ENCODE measurements at places on chromosomes 3 and 15.

- no peak for DNase-seq
Observed at GRCh38 chr15:71730277-71731144, 79.8 kb upstream of the NR2E3 start.

DNA sequence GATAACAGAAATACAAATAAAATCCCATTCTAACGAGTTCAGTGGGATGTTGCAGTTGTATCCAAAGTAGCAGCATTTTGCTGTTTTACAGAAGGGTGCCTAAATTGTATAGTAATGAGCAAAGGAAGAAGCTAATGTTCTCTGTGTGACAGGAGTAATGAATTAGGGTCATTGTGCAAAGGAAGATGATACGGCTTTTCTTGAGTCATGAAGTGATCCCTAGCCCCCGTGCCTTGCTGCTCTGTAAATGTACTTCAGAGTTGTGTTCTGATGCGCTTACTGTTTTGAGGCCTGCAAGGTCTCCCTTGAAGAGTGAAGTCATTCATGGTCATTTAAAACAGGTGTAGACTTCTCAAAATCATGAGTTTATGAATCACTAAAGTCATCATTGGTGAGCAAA lies 37.9 kb downstream of the ATP1B3 start:
- no peak for DNase-seq

GRCh38 chr15:74434263-74435136 lies 742 bp upstream of the SEMA7A start:
- DNase-seq, result no peak

GRCh38 chr15:57305009-57305408 lies 71.3 kb upstream of the CGNL1 start:
- no peak for DNase-seq

DNA sequence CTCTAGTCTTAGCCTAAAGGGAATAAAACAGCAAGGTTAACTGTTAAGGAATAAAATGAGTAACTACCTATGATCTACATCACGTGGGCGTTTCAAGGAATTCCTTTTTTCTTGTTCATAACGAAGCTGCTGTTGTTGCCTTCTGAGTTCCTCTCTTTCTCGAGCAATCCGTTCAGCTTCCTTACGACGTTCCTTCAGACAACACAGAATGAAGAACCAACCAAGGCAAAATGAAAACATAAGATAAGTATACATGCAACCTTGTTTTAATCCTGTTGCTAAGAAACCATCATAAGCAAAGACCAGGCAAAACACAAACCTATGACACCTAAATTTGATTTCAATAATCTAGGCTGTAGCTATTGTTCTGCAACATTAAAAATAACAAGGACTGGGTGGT lies 44.1 kb downstream of the SLTM start:
- no peak for DNase-seq

DNA sequence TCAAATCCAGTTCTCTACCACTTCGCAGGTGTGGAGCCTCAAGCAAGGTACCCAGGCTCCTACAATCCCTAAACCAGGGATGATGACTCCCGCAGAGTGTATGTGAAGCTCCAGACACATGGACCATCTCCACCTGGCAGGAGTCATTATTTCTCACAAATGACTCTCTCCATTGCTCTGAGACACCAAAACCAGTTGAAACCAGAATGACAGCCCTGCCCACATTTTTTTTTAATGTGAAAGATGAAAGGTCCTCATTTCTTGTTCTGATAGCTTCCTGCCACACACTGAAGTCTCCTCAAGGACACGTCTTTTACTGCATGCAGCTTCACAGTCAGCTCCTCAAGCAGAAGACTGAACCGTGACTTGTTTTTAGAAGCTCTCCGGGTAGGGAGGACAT lies 61.4 kb upstream of the ZBTB38 start:
- no peak for DNase-seq

GRCh38 chr3:117567906-117568305 lies 858.3 kb downstream of the TUSC7 start:
- no peak for DNase-seq

GRCh38 chr3:14468621-14468981 lies 66.2 kb downstream of the SLC6A6 start:
- no peak for DNase-seq

DNA sequence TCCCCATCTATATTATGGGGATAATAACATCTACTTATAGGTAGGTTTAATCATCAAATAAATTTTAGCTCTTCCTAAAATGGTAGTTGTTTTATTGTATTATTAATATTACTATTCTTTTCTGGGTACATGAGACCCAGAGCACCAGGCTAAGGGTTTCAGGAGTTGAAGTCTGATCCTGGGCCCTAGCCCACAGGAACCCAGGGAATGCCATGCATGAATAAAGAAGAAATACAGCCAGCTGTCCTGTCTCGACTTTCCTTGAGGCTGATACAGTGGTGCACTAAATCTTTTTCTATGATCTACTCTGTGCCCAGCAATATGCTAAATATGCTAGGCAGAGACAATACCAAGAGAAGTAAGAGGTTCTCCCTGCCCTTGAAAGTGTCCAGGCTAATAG lies 72.1 kb upstream of the ATP2C1 start:
- DNase-seq, result no peak

DNA sequence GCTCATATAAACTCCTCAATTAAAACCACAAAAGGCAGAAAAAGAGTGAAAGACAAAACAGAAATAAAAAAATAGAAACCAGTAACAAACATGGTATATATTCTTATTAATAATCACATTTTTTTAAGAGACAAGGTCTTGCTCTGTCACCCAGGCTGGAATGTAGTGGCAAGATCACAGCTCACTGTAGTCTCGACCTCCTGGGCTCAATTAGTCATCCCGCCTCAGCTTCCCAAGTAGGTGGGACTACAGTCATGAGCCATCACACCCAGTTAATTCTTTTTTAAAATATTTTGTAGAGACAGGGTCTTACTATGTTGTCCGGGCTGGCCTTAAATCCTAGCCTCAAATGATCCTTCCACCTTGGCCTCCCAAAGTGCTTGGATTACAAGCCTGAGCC lies 37.1 kb downstream of the FAM240A start:
- DNase-seq, result no peak

- no peak for DNase-seq
Observed at GRCh38 chr3:105598042-105598796, 231.5 kb downstream of the ALCAM start.

DNA sequence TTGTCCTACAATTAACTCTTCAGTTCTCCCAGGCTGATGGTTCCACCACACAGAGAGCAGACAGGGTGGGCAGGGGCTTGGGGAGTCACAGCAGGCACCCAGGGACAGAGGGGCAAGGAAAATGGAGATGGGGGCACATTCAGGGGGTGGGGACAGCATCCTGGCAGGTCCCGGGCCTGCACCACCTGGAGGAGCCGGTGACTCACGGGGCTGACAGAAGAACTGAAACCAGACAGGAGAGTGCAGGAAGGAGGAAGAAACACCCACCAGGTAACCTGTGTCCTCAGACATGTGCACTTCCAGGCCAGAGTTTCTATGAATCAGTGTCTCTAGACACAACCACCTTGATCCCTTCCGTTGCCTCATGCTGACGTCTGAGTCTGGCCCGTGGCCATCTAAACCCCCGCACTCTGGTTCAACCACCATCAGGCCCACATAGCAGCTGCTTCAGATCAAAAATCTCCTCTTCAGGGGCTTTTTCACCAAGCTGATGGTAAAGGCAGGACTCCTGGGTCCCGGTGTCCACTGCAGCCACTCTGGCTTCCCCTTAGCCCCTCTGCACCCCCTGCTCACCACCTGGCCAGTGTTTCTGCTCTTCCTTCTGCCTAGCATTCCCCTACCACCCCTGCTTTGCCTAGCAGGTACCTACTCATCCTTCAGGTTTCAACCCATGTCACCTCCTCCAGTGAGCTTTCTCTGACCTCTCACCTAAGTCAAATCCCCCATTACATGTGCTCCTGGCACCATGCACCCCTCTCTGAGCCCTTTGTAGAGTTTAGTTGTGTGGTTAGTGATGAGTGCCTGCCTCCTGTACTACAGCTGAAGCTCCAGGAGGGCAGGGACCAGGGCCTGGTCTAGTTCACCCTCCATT lies 16.5 kb upstream of the CYP11A1 start:
- no peak for DNase-seq

- DNase-seq, result no peak
Observed at GRCh38 chr15:82047453-82048400, 1.9 kb upstream of the MEX3B start.

DNA sequence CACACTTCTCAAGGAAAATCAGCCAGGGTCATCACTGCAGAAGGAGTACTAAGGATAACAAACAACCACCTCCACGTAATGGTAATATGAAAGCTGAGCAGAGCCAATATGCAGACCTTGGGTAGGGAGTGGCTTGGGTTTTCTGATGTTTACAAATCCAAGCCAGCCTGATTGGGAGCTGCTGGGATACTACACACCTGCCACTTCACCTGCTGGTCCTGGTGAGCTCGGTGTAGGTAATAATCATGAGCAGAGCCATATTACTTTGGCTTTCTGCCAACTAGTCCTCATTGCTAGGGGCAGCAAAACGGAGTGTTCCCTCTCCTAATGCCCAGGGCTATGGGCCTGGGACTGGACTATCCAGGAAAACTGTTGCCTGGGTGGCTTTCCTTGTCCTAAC lies 433.5 kb upstream of the PPP2R3A start:
- no peak for DNase-seq

GRCh38 chr3:186825294-186825821 lies 17.2 kb upstream of the ADIPOQ start:
- DNase-seq, result peak; percentile 65

DNA sequence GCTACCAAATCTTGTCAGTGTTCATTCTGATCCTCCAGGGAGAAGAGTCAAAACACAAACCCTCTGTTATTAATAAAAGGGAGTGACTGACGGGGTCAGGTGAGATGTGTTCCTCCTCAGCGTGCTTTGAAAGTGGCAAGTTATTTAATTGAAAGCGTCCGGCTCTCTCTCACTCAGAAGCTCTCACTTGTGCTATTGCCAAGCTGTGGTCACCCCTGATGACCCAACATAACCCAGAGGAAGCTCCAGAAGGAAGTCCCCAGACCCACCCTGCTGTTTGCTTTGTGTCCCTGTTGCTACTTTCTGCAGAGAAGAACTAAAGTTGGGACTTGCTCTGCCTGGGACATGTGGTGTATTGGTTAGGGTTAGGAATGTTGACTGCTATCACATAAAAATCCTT lies 235.6 kb downstream of the EDEM1 start:
- DNase-seq, result no peak

DNA sequence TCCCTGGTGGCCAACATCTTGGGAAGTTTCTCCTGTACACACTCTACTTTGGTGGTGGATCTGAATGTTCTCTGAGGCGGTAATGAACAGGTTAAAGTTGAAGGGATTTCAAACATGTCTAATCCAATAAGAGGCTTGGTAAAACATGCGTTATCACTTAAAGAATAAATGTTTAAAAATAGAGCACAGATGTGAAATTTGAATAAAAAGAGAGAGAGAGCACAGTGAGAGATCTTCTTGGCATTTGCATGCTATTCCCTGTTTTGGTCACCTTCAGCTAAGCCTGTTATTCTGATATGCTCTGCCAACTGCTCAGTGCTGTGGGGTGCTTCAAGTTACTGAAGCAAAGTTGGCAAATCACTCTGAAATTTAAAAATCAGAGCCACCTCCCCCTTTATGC lies 237.7 kb upstream of the WNT5A start:
- DNase-seq, result no peak

DNA sequence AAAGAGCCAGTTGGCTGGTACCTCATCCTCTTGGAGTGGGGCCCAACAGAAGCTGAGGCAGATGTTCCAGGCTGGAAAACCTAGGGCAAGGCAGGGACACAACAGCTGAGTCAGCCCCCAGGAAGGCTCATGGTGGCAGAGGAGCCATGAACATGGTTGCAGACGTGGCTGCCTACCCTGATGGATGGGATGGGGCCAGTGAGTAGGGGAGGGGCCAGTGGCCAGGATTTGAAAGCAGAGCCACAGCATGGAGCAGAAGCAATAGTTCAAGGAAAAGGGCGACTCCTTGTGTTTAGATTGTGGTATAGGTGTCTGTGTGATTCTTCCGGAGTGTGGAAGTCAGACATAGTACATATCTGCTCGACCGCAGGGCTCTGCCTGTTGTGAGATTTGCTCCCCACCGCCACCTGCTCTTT lies 24.2 kb downstream of the PXYLP1 start:
- no peak for DNase-seq

DNA sequence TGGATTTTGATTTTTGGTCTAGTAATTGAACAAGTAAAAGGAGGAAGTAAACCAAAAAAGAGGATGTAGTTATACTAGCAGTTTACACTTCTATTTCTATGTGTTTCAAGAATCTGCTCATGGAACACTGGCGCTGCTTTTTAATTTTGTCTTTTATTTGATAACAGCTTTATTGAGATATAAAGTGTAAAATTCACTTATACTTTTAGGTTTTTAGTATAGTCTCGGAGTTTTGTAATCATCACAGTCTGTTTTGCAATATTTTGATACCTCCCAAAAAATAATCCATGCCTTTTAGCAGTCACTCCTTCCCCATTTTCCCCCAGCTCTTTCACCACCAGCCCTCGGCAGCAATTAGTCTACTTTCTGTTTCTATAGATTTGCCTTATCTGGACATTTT lies 18.0 kb downstream of the UBE2E2 start:
- DNase-seq, result no peak

DNA sequence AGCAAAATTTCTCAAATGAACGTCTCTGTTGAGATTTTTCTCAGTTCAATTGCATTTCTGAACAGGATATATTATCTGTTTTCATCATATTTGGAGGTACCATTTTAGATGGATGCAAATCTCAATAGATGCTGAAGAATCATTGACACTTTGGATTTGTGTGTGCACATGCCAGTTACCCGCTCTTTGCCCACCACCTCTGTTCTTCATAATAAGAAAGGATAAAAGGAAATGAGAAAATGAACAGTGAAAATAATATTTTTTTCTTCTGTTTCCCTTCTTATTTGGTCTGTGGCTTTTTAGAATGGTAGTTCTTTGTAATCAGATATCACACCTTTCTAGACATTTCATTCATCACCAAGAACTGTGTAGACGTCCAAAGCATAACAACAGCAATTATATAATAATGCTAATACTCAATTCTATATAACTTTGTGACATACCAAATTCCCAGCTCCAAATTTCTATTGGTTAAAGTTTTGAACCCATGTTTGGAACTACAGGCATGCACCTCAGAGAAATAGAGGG lies 256.7 kb upstream of the SATB1 start:
- no peak for DNase-seq

- no peak for DNase-seq
Observed at GRCh38 chr3:20743553-20744321, 557.7 kb upstream of the SGO1 start.

GRCh38 chr3:87370007-87370406 lies 93.6 kb upstream of the POU1F1 start:
- DNase-seq, result no peak

GRCh38 chr3:72576563-72576962 lies 271.7 kb downstream of the SHQ1 start:
- no peak for DNase-seq

GRCh38 chr15:42404461-42405235 lies 45.3 kb downstream of the CAPN3 start:
- DNase-seq, result peak; percentile 69

DNA sequence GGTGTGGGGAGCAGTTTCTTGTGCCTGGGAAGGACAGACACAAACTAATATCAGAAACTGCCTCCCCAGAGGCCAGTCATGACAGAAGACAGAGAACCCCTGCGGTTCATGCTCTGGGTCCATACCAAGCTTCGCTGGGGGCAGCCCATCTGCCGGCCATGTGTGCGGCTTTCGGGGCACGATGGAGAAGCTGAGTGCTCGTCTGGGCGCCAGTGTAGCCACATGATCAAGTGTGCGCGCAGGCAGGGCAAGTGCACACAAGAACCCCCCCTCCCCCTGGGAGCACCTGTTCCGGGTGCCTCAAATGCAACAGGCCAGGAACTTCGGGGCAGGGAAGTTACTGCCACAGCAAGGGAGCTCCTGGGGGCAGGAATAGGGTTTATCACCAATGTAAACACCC lies 1.8 kb downstream of the ADAMTS17 start:
- DNase-seq, result no peak

- DNase-seq, result no peak
Observed at GRCh38 chr3:143979813-143980212, 8.2 kb downstream of the DIPK2A start.

All from C1 segment of cervical spinal cord (tissue), 14 donors.